ENCODE measurements at places on chromosomes 11 and 22.

DNA sequence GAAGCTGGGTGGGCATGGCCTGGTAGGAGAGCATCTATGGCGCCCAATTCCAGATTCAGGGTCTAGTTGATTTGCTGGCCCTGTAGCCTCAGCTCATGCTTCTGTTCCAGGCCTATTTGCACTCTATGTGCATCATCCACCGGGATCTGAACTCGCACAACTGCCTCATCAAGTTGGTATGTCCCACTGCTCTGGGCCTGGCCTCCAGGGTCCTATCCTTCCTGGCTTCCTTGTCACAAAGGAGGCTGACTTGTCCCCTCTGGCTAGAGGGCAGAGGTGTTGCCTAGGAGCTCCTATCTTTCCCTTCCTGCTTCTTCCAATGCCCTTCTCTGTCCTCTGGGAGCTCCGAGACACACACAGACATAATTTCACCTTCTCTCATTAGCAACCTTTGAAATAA, 21.3 kb downstream of the PIK3IP1 start:
- DNase-seq: no peak

DNA sequence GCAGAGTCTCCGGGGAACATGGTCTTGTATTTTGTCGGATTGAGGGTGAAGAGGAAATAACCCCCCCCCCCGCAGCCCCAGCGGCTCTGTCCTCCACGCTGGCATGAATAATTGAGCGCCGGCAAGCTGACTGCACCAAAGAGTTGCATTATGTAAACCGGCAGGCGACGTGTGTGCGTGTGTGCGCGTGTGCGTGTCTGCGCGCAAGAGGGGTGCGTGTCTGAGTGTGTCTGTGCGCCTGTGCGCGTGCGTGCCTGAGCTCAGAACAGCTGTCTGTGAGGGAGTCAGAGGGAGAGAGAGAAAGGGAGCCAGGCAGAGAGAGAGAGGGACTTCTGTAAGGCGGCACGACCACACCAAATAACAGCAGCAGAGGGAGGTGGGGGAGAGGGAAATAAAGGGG, 94.4 kb downstream of the SCN3B start:
- DNase-seq: no peak

GRCh38 chr22:49365910-49366309, 461.8 kb downstream of the BRD1 start:
- no peak for DNase-seq

GRCh38 chr11:17531071-17531600, 13.1 kb downstream of the USH1C start:
- DNase-seq: no peak

- DNase-seq: peak; percentile 51
These were observed 132.7 kb upstream of the RCN1 start for GRCh38 chr11:31958076-31958735.

DNA sequence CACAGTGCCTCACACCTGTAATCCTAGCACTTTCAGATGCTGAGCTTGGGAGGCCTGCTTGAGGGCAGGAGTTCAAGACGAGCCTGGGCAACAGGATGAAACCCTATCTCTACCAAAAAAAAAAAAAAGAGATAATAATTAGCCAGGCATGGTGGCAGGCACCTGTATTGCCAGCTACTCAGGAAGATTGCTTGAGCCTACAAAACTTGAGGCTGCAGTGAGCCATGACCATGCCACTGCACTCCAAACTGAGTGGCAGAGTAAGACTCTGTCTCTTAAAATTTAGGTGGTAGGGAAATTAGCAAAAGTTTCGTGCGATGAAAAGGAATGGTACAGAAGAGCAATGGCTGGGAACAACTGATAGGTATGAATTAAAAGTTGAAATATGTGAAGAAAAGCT, 18.0 kb downstream of the ST13 start:
- DNase-seq: no peak

DNA sequence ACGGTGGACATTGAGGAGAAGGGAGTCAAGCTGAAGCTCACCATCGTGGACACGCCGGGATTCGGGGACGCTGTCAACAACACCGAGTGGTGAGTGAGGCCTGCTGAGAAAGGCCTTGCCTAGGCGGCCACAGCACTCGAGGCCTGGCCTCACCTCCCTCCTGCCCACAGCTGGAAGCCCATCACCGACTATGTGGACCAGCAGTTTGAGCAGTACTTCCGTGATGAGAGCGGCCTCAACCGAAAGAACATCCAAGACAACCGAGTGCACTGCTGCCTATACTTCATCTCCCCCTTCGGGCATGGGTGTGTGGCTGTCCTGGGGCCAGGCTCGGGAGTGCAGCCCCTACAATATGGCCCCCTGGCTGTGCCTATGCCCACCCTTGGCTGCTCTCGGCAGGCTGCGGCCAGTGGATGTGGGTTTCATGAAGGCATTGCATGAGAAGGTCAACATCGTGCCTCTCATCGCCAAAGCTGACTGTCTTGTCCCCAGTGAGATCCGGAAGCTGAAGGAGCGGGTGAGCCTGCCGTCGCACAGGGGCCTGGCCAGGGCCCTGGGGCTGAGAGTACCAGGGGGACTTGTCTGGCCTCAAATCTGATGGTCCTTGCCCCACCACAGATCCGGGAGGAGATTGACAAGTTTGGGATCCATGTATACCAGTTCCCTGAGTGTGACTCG, 3.0 kb upstream of the GP1BB start:
- no peak for DNase-seq

DNA sequence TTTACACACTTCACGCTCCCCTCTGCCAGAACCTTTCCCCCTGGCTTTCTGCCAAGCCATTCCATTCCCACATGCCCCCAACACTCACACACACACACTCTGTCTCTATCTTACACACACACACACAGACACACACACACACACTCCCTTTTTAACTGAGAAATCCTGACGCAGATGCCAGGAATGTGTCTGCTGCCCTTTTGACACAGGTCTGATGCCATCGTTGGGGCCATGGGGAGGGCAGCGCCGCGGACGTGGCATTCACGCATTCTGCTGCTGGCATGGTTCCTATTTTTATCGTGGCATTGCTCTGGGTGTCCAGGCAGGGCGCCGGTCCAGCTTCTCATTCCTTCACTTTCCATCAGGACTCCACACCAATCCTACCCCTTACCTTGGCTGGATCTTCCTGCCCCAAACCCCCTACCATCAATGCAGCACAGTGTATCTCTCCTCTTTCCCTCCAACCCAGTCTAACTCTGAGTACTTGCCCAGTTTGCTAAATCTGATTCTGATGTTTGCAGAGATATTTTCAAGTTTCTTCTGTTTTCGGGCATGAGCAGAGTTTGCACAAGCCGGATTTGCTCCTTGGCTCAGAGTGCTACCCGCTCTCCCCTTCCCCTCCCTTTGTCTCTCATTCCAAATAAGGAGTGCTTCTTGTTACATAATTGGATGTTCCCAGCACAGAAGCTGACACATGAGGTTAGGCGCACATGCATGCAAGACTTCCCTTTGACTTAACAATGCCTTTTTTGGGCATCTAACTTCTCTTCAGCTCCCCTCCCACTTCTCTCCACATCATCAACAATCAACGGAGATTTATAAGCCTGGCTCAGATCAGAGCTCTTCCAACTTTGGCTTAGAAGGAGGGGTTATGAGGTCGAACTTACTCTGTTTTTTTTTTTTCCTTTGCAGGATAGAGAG, 18.8 kb downstream of the SNX19 start:
- DNase-seq: no peak

DNA sequence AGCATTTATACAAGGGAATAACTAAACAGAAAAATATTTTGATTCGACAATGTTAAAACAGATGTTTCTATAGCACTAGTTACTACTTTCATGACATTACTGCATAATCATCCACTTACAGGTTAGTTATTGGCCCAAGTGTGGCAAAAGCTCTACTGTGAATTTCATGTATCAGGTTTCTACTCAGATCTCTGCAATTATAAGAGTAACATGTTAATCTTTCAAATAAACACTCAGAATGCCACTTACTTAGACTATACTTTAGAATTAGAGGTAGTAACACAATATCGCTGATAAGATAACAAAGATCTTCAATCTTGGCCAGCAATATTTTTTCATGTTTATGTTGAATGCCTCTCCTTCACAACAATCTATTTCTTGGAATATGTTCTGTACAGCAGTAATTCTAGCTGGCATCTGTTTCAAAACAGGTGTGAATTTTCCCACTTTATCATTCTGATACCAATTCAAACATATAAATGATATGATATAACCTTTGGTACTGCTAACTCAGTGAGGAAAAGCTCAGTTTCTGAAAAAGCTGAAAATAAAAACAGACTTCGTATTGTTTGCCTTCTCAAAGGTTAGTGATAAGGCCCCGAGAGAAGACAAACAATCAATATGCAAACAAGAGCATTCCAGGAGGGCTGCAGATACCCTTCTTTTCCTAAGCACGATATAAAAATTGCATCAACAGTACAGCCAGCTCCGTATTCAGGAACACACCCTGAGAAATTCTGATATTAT, 11.0 kb upstream of the CCDC34 start:
- DNase-seq: no peak

GRCh38 chr22:25054943-25055511, 102.5 kb downstream of the KIAA1671 start:
- DNase-seq: peak; percentile 43

DNA sequence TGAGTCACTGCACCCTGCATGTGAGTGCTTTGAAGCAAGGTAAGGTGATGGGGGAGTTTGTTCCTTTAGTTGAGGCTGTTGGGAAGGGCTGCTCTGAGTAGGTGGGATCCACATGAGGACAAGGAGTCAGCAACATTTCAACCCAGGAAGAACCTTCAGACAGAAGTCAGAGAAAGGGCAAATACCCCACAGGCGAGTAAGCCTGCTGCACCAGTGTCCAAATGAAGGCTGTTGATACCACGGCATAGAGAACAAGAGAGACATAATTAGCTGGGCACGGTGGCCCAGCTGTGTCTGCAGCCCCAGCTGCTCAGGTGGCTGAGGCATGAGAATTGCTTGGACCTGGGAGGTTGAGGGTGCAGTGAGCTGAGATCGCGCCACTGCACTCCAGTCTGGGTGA, 54.3 kb upstream of the CLMP start:
- no peak for DNase-seq

DNA sequence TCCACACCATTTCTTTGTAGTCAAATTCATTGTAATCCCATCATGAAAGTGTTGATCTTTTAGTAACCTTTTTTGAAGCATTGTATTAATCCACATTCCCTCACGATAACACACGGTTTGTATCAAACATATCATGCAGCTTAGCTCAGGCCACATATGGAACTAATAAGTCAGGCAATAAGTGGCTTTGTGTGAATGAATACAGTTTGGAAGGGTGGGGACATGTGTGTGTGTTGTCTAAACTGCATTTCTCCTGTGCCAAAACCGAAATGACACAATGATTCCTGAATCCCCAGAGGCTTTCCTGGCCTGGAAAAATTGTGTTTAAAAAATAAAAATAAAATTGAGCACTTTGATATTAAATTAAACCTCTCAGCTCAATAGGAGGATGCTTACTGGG, 98.3 kb downstream of the WNT11 start:
- no peak for DNase-seq

DNA sequence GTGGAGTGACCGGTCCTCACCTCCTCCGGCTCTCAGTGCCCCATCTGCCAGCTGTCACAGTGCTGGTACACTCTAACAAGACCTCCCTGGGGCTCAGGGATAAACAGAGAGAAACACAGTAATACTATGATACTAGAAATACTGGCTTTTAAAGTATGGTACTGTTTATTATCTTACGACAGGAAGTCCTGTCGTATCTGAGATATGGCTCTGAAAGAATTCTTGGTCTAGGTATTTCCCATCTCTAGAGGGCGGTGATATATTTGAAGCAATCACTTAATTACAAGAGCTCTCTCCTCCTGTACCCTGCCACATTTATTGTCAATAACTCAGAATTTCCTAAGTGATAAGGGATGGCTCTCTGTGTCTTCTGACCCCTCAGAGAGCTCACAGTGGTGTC, 119.1 kb downstream of the RRM1 start:
- DNase-seq: no peak

DNA sequence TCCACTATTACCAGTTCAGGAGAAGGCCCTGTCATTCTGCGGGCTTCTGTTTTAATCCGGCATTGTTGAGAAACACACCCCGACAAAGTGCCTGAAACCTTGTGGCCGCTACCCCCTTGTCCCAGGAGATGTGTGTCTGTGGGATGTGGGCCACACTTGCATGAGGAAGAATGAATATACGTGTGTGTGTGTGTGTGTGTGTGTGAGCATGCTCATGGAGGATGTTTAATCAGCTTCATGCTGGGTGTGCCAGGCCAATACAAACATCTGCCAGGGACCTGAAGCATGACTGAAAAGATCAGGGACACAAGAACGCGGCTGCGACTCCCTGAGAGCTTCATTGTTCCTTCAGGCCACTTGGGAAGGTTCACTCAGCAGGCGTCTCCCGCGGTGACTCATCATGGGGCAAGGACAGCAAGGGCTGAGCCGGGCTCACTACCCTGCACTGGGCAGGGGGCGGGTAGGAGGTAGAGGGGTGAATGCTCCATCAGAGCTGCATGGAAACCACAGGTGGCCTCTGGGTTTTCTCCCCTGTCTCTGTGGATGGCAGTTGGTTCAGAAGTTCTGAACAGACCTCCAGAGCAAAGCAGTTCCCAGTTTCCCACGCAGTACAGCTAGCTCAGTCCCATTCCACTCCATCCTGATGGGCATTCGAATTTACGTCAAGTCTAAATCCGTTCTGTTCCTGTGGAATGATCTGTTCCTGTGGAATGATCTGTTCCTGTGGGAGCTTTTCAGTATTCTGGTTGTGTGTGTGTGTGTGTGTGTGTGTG, 7.0 kb upstream of the MALAT1 start:
- no peak for DNase-seq

DNA sequence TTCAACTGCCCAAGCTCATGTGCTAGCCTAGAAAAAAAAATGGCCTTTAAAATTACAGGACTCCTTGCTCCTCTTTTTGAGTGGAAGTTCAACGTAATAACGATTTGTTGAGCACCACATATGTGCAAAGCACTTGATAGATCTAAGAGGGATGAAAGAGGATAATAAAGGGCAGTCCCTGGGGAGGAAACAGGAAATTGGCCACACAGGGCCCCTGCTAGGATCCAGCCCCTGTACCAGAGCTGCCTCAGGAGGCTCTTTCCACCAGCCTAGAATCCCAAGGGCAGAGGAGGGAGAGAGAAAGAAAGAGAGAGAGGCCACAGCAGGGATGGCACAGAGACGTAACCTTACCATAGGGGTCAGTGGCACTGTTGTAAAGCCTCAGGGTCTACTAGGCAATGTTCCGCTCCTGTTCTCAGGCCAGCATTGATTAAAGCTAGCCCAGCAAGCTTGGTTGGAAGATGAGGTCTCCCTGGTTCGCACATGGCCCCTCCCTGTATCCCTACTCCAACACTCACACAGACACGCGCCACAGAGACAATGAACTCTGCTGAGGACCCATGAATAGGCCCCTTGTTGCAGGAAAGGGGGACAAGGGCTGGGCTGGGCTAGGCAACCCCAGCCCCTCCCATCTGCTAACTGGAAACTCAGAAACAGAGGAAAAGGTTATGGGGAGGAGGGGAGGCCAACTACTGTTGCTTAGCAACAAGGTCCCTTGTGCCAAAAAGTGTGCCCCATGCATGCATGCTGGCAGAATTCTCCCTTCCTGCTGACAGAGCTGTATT, at the start of gene TMPRSS5:
TMPRSS5 (minus strand) TSS at position 438 of the 785 bp plus-strand sequence; CDS start at position 354, 84 bp downstream.
- DNase-seq: no peak
